Metanephros (tissue), 2 donors: ENCODE measurements at places on chromosomes 7 and 10. TPM values are rescaled to one million over a fixed set of nuclear protein-coding genes. Genes with fewer than 3 reads are reported as not detected.

WNT2 gene
- 0.47 TPM for total RNA-seq

MBL2 gene
- not detected for total RNA-seq

ASIC3 gene
- 0.76 TPM for total RNA-seq

GNGT1 gene
- not detected for total RNA-seq

CCL26 gene
- total RNA-seq = not detected

FAM237B gene
- total RNA-seq = not detected

FAM180A gene
- not detected for total RNA-seq

CNTNAP2 gene
- 41.5 TPM for total RNA-seq

IRF5 gene
- total RNA-seq = 9.4 TPM

PSMC2 gene
- total RNA-seq = 61.8 TPM

TMEM229A gene
- total RNA-seq = 0.06 TPM

BNIP3 gene
- 56.3 TPM for total RNA-seq

CYREN gene
- total RNA-seq = 43.5 TPM
